ENCODE measurements at places on chromosomes 1 and 21. TPM values are rescaled to one million over a fixed set of nuclear protein-coding genes. Genes with fewer than 3 reads are reported as not detected.

The MUL1 gene
- total RNA-seq: 23.7 TPM

The FMO2 gene
- 7.4 TPM for total RNA-seq

The TMEM125 gene
- total RNA-seq: not detected

The GOLT1A gene
- total RNA-seq: not detected

GRCh38 chr1:202266061-202266765, 72.6 kb downstream of the LGR6 start:
- DNase-seq: no peak

The OR2W3 gene
- total RNA-seq: not detected
